ENCODE measurements at places on chromosomes 13 and 19.

GRCh38 chr19:10748927-10749434 is 31.1 kb downstream of the DNM2 start:
- no peak for DNase-seq

DNA sequence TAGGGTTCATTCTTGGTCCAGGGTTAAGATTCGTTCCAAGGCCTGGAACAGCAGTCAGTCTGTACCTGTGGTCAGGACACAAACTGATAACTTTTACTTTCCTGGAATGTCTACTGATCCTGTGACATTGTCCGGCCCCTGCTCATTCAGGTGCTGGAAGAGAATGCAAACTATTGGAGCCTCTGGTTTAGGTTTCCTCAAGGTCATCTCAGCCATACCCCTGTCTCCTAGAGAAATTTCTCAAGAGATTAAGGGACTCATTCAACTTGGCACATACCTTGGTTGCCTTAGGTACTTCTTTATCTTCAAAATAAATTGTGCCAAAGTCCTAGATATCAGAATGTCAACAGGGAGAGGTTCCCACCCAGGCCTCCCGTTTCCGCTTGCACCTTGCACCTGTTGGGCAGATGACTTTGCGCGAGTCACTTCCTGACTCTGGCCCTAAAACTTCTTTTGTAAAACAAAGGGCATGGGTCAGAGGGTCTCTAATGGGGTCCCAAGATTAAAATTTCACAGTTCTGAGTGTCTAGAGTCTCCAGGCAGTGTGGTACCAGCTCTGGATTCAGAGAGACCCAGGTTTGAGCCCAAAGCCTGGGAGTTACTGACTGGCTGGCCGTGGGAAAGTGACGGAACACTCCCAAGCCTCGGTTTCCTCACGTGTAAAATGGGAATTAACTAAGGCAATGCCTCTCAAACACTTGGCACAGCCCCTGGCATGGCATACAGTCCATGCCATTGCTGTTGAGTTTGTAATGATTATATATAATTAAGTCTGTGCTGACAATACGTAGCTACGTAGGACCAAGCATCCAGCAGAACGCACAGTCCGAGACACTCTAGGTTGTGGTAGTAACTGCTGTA is 25.8 kb upstream of the CYP2S1 start:
- DNase-seq: no peak

GRCh38 chr13:24323036-24323738 is 13.8 kb downstream of the C1QTNF9 start:
- DNase-seq: no peak

DNA sequence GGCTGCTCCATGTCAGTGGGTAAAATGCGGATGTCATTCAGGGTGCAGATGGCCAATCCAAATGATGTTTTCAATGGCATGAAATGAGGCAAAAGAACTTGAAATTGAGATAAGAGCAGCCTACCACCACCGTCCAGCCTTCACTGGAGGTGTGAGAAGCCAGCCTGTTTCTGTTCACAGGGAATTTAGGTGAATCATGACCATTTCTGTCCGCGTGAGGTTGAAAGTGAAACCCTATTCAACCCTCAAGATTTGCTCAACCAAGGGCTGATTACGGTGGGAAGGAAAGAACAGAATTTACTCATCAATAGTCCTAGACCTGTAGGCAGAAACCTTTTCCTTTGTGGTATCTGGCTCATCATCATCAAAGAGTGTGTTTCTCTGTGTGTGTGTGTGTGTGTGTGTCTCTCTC is 370.7 kb downstream of the COG6 start:
- DNase-seq: no peak

DNA sequence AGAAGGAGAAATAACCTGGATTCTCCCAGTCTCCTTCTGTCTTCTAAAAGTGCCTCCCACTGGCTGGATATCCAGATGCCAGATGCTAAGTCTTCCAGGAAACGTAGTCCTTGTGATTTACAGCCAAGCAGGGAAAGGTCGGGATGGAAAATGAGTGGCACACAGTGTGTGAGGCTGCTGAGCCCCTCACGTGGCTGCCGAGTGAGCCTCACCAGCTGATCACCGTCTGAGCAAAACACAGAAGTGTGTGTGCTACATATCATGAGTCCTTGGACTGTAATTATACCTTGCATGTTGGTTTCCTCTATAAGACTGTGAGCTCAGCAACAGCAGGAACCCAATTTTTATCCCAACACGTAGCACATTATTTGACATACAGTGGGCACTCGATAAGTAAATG is 15.1 kb downstream of the LHFPL6 start:
- no peak for DNase-seq
